ENCODE measurements at places on chromosomes 6 and 20. TPM values are rescaled to one million over a fixed set of nuclear protein-coding genes. Genes with fewer than 3 reads are reported as not detected.

The NUDT3 gene
- total RNA-seq, result 46.5 TPM

The XKR7 gene
- not detected for total RNA-seq

The POLR3F gene
- total RNA-seq, result 17.7 TPM

The OR2H2 gene
- total RNA-seq, result not detected
